ENCODE measurements at places on chromosomes 7 and 10.

- DNase-seq = no peak
Measured at GRCh38 chr7:44819292-44819691, 22.8 kb downstream of the PPIA start.

DNA sequence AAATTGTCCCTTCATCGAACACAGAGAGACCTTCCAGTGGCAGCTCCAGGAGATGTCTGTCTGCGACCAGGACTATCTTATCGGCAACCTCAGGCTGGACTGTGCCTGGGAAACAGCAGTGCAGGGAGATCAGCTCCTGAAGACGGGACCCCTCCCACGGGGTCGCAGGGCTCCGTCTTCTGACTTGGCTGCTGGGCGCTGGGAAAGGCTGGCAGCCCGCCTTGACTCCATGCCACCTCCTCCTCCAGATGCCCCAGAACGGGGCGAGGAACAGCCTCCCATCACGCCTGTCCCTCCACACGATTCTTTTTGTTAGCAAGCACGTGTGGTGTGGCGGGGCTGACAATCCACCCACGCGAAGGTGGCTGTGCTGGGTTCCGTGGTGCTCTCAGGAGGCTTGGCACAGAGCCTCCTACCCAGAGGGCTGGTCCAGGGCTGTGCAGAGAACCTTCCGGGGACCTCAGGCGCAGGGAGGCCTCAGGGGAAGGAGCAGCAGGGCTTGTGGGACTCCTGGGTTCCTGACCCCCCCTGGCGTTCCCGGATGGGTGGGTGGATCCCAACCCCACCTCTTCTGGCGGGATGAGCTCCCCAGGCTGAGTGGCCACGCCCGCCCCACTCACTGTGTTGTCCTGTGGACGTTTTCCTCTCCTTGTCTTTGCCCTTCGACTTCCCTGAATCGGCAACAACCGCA lies 47.6 kb upstream of the NKX6-2 start:
- DNase-seq = no peak

DNA sequence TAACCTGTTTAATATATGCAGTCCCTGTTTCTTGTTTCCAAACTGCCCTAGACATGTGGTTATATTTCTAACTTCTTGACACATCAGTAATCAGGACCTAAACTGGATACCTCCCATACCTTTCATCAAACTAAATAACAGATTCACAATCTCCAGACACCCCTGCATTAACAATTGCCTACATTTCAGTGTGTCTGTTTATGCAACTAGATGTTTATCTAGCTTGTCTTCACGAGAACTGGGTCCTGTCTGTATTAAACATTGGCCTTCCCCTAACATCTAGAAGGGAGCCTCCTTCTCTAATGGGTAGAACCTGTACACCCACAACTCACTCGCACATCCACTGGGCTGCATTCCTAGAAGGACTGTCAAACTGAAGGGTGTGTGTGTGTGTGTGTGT lies 683.7 kb upstream of the FZD8 start:
- no peak for DNase-seq

GRCh38 chr7:46286356-46286755 lies 365.3 kb upstream of the IGFBP3 start:
- DNase-seq = no peak

DNA sequence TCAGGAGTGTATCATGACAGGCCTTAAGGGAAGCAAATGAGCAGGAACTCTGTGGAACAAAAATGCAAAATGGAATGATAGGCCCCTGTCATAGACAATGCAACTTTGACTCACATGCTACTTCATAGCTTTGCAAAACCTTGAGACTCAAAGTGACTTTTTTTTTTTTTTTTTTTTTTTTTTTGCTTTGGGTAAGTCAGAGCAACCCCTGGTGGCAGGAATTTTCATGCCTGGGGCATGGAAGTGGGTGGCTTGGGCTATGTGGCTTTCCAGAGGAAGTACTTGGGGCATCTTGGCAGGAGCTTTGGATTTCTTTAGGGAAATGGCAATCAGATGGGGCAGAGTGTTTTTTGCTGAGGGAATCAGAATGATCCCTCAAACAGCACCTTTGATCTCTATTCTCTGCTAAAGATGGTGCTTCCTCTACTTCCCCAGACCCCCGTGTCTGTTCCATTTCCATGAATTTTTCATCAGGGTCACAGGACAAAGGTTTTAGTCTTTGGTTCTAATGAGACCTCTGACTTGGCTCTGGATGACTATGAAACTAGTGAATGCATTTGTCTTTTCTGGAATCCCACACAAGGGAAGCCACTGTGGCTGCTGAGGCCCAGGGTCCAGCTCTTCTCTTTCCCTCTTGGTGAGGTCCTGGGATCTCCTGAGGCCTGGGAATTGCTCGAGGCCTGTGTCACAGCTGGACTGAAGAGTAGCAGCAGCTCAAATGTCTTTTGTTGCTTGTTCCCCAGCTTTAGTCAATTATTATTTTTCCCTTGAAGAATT lies 62.8 kb downstream of the TACC2 start:
- no peak for DNase-seq

DNA sequence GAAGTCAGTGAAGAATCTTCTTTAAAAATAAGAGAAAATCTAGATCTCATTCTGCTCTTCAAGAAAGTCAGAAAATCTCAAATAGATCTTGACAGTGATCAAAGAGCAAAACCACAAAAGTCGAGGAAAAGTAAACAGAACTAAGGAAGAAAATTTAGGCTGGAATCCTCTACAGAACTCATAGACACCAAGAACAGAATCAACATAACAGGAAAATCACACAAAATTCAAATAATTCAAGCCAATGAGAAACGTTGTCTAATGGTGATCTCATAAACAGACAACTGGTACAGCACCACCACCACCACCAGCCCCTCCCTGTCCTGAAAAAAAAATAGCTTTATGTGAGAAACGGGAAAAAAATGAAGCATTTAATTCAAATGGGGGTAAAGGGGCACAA lies 6.9 kb downstream of the ITGB1 start:
- DNase-seq = no peak

DNA sequence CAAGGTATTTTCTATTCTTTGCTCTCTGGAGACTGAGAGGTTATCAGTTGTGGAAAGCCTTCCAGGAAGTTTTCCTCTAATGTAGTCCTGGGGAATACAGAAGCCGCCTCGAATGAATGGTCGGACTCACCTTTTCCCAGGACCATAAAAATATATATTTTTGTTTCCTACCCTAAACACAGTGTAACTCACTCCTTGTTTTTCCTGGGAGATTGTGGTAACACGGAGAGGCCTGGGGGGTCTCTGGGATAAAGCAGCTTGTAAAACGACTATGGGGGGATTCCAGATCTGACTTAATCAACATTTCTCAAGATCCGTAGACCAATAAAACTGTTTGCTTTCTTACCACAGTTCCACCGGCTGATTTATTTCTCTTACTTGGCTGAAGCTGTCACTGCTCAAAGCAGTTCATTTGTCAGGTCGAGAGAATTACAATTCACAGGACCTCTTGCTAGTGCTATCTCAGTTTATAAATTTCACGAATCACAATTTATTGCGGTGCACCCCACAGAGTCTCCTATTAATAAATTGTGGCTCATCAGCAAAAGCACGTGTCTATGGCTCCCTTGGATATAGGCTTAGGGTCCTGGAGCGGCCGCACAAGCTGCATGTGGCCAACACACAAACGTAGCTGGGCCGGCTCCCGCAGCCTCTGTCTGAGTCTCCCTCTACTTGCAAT lies 176.3 kb upstream of the BMPER start:
- DNase-seq = no peak

- DNase-seq = no peak
Measured at GRCh38 chr10:113454341-113455061, 98.4 kb upstream of the HABP2 start.

GRCh38 chr7:157975401-157976372 lies 611.9 kb downstream of the PTPRN2 start:
- no peak for DNase-seq

DNA sequence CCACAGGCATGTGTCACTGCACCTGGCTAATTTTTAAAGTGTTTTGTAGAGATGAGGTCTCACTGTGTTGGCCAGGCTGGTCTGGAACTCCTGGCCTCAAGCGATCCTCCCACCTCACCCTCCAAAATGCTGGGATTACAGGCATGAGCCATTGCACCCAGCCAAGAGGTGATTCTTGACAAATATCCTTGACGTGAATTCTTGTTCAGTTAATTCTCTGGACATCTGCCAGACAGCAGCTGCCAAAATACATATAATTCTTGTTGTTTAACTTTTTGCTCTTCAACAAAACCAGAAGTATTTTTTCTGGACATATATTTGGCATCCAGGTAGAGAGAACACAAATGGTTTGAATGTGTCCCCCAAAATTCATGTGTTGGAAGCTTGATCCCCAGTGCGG lies 3.2 kb downstream of the ACADSB start:
- no peak for DNase-seq

DNA sequence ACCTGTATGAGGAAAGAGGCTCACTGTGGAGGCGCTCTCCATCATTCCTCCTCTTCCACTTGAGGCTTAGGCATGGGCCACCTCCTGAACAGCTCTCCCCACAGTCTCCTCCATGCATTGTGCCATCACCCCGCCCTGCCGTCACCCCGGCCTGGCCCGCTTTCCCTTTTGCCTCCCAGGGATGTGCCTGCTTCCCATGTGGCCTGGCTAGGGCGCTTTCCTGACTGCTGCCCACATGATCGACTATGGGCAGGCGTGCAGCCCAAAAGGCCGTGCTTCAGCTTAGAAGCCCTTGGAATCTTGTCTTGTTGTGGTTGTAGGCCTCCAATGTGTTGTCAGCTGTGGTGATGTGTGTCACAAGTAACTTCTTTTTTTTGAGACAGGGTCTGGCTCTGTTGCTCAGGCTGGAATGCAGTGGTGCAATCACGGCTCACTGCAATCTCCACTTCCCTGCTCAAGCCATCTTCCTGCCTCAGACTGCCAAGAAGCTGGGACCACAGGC lies 1.8 kb upstream of the ACTR3C start:
- no peak for DNase-seq

GRCh38 chr7:265192-265997 lies 24.6 kb upstream of the FOXL3 start:
- no peak for DNase-seq

GRCh38 chr7:36408589-36408988 lies 18.9 kb downstream of the ANLN start:
- DNase-seq = no peak

DNA sequence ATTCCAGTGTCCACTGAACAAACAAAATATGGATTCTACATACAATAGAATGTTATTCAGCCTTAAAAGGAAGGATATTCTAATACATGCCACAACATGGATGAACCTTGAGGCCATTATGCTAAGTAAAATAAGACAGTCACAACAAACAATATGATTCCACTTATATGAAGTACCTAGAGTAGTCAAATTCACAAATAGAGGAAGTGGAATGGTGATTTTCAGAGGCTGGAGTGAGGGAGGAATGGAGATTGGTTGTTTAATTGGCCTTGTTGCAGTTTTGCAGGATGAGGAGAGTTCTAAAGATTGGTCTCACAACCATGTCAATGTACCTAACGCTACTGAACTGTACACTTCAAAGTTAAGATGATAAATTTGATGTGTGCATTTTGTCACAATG lies 119.6 kb downstream of the CHN2 start:
- DNase-seq = no peak

DNA sequence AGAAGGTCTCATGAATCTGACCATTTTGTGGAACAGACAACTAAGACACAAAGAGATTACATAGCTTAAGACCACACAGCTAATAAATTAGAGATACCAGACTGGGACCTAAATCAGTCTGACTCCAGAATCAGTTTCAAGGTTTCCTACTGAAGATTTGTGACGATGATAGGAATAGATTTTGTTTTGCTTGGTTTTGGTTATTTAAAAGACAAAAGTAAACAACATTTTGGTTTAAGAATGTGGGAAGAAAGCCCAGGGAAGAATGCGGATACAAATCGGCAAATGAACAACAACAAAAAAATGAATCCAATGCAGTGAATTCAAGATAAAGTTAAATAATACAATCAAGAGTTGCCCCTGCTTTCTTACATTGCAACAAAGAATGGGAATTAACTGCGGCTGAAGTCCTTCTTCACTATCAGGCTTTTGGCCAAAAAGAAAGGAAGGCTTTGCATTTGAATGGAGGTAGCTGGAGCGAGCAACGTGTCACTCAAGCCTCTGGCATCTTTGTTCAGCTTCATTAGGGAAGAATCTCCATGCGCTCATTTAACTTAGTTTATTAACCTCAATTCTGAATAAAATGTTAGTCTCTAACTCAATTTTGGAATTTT lies 210.8 kb downstream of the ADAM12 start:
- no peak for DNase-seq

- peak; percentile 18 for DNase-seq
Measured at GRCh38 chr7:816751-817671, 15.3 kb upstream of the SUN1 start.

GRCh38 chr7:111730476-111731300 lies 168.4 kb upstream of the IMMP2L start:
- DNase-seq = no peak

GRCh38 chr7:35605760-35606159 lies 89.2 kb downstream of the HERPUD2 start:
- no peak for DNase-seq

- DNase-seq = no peak
Measured at GRCh38 chr10:102491136-102491535, 11.4 kb downstream of the ACTR1A start.

GRCh38 chr7:33632840-33633525 lies 272.4 kb upstream of the BMPER start:
- no peak for DNase-seq

DNA sequence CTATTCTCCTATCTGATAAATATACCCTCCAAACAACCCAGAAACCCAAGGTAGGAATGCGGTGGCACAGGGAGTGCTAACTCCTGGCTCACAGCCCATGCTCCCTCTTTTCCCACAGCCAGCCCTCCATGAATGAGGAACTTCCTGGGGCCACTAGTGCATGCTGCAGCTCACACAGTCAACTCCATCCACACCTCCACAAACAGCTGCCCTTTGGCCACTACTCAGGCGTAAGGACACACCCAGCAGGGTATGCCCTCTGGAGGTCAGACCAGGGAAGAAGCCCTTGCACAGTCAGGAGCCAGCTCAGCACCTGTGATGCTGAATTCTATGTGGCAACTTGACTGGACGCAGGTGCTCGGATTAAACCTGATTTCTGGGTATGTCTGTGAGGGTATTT lies 85.2 kb upstream of the PIK3CG start:
- no peak for DNase-seq

DNA sequence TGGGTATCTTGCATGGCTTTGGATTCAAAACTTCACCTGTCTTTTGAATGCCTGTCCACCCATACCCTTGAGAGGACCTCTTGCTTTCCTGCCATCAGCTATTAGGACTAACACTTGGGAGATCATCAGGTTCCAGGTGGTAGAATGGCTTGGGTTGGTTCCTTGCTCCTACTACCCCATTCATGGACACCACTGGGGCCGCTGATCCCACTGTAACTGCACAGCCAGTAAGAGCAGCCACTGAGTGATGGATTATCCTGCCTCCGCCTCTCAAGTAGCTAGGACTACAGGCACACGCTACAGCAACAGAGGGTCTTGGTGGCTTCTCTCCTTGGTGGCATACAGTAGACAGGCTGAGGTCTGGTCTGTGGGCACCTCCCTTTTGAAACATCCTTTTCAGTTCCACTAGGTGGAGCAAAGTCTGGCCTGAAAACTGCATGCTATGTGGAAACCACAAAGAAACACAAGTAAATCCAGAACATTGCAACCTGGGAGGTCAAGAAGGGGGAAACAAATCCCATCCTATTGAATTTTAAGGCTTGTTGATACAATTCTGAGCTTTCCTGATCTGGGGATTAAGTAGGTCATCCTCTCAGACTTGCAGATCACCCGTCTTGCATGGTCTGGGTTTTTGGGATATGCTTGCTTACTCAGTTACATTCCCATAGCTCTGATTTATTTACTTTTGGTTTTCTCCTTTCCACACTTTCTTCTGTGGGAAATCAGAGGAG lies 9.4 kb downstream of the WBP1L start:
- DNase-seq = peak; percentile 16
